ENCODE measurements at places on chromosomes 6 and 20.

GRCh38 chr6:29696147-29697125 lies 15.5 kb upstream of the ZFP57 start:
- DNase-seq: no peak

DNA sequence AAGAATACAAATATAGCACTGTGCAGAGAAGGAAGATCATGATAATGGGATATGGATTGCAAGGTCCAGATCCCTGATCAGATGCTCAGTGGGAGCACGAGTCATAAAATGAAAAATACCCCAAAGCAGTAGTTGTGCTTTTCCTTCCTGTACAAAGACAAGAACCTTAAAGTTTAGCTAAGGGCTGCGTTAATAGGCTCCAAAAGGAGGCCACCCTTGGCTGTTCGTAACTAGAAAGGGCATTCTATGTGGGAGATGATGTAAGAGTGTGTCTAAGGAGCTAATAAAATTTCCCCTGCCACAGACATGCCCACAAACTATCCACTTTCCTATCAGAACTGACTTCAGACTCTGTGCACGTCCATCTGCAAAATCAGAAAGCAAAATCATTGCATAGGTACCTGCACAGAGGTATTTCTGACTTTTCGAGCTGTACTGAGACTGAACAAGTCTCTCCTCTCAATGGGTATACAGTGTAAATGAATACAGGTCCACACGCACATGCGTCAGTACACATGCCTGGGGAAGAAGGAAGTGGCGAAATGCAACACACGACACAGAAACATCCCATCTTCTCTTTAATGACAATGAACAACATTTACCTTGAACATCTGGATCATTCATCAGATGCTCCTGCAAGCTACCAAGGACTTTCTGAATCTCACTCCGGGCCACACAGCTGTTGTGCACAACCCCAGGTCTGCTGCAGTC lies 16.9 kb upstream of the ANKRD60 start:
- no peak for DNase-seq

DNA sequence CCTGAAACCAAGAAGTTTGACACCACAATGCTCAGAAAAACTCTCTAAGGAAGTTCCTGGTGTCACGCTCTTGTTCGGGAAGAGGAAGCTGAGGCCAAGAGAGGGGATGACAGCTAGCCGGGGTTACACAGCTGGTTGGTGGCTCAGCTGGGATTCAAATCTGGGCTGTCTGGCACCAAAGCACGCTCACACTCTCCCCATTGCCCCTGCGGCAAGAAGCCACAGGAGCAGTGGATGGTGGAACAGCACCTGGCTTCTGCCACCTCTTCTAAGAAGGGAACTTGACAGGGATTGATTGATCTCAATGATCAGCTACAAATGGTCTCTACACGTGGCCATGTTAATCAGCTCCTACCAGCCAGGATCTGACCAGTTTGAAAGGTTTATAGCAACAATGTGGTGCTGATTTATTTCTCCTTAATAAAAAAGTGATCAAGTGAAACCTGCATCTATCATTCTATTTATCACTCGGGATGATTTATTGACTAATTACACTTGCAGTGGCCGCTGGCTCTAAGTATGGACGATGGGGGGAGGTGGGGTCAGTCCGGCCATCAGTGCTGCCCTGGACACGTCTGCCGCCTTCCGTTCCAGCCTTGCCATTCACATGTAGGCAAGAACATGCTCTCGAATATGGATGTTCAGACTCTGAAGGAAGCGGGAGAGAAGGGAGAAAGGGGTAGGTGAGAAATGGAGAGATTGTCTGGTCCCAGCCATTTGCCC lies 71.9 kb upstream of the TOP1 start:
- no peak for DNase-seq

- DNase-seq: peak; percentile 8
Observed at GRCh38 chr6:160534050-160534696, 129.9 kb downstream of the LPA start.

DNA sequence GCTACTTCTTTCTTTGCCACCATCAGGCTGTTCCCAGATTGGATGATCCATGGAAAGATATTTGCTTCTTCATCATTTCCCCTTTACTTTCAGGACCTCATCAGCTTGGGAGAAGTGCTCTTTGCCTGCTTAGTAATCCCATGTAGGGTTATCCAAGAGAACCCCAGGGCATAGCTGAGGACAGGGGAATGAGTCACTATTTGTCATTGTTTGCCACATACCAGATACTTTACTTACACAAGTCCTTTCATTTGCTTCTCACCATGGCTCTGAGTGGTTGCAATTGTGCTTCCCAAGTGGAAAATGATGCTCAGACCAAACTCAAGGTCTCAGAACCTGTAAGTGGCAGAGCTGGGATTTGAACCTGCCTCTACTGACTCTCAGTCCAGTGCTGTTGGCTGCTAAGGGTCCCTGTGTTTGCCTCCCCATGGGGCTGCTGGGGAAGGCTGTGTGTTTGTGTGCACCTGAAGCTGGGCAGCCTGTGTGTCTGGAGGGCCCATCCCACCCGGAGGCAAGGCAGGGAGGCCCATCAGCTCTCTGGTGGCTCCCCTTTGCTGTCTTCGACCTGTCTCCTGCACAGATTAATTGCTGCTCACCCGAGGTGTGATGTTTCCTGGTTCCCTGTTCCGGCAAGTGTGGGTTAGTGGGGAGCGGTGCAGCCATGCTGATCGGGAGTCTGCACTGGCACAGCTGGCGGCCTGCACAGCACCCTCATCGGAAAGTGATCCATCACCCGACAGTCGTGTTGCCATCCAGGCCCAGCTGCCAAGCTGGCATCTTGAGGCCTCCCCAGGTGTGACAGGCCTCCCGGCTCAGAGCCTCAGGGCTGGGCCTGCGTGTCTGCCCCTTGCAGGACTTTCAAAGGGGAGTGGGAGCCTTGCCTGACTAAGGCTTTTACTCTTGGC lies 228.8 kb downstream of the DHX35 start:
- no peak for DNase-seq

GRCh38 chr20:63588641-63589041 lies 14.6 kb upstream of the HELZ2 start:
- no peak for DNase-seq

DNA sequence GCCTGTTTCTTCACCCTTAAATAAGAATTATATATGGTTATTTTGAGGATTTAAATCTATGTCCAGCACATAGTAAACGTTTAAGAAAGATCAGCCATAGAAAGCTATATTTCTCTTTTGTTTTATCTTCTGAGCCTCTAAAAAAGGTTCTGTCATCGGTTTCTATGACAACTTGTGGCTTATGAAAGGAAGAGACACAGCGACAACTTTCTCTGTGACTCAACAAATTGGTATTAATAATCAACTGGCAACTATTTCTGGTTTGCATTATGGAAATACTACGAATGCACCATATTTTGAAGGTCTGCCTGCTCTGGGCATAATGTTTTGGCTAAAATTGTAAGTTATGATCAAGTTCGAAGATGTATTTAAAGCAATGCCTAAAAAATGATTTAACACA lies 751.0 kb downstream of the CD109 start:
- no peak for DNase-seq

DNA sequence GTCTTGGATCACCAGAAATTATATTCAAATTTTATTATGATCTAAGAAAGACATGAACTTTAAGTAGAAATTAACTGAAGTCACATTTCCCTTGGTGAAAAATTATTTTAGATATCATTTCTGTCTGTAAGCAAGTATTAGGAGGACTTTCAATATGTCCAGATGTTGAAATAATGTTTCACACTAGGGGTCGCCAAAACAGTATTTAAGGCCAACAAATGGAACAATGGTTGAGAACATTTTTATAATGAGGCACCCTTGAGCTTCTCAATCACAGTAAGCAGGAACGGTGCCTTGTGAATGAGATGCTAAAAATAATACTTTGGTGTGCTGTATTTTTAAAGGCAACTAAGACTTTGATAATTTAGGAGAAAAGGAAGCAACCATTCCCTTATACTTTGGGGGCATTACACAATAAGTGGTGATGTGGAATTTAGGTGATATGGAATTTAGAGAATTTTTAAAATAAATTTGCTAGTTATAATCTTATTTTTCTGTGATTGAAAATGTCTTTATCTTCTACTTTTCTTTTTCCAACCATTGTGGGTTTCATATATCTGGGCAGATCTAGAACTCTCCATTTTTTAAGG lies 9.6 kb upstream of the SF3B5 start:
- DNase-seq: peak; percentile 27

DNA sequence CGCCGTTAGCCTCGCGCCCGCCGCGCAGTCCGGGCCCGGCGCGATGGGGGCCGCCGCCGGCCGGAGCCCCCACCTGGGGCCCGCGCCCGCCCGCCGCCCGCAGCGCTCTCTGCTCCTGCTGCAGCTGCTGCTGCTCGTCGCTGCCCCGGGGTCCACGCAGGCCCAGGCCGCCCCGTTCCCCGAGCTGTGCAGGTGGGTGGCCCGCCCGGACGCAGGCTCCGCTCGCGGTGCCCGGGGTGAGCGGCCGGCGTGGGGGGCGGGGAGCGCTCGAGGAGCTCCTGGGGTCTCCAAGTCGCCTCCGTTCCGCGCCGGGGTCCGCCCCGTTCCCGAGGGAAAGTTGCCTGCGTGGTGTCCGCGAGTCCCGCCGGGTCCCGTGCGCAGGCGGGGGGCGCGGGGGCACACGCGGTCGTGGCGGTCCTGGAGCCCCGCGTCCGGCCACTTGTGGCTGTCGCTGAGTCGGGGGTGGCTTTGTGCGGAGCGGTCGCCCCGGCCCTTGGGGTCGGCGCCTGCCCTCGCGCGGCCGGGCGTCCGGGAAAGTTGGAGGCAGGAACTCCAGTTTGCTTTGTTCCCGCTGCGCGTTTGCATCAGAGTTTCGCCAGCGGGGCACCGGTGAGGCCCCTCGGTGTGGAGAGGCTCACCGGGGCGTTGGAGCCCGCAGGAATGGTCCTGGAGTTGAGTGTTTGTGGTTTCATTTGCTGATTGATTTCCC lies 476 bp downstream of the IGF2R start:
- DNase-seq: no peak

DNA sequence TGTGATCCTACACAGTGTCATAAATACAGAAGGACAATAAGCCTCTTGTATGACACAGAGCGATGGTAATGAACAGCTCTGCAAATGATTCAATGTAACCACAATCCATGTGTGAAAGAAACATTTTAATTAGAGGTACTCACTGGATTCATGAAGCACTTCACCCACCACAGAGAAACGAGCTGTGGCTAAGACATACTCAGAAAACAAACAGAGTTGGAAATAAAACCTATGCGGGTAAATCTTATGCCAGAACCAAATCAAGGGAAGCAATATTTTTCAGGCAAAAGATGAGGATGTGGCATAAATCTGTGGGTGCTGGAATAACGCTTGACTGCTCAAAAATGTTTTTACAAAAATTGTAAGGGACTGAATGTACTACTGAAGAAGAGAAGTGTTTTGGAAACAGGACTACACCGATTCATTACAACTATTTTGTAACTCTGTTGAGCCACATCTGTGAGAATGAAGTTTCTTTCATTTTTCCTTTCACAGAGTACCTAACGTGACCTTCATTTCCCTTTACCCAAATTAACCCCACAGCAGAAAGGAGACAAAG lies 112.1 kb downstream of the WDR27 start:
- peak; percentile 52 for DNase-seq

- no peak for DNase-seq
Observed at GRCh38 chr6:106287215-106287614, 38.3 kb downstream of the ATG5 start.

DNA sequence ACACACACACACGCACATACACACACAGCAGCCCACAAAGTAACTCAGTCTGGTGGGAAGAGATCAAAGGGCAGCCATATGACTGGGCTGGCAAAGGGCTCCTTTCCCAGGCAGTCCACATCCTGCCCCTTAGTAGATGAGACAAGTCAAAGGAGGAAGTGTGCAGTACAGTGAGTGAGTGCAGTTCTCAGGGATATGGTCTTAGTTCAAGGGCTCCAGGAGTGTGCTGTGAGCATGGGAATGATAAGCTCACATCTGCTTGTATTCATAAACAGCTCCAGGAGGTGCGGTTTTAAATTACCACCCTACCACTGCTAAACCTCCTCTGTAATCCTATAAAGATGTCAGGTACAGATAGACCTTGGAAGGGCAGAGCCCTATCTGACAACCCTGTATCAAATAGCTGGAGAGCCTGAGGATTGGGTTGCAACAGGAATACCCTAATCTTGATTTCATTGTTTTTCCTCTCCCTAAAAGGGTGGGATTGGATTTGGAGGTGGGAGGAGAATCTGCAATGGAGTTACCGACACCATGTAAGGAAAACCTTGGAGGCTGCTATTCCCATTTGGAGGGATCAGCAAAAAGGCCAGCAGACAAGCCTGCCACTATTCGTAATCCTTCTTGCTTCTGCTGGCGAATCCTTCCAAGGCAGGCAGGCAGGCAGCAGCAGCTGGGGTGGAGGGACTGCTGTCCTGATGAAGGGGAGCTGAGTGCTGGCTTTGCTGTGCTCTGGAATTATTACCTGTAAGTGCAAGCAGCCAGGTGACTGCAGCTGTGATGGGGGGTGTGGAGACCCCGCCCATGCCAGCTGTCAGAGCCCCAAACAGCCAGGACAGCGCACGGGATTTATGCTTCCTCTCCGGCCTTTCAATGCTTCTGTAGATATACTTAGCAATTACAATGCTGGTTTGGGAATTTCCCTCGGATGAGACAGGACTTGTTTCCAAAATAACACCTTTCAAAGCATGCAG lies 342.7 kb downstream of the PRL start:
- no peak for DNase-seq
